Posterior cingulate gyrus (tissue), 11 donors: ENCODE measurements at places on chromosomes 2 and 18.
A peak's percentile ranks its signal among the peaks of the same experiment; 100 is the strongest.

DNA sequence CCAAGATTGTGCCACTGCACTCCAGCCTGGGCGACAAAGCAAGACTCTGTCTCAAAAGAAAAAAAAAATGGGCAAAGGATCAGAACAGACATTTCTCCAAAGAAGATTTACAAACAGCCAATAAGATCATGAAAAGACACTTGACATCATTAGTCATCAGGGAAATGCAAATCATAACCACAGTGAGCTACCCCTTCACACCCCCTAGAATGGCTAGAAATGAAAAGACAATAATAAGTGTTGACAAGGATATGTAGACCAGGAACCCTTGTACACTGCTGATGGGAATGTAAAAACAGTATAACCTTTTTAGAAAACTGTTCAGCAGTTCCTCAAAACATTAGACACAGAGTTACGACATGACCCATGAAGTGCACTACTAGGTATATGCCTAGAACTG is 18.4 kb upstream of the MTERF4 start:
- DNase-seq: no peak

GRCh38 chr2:45170191-45171135 is 161.2 kb upstream of the SIX2 start:
- DNase-seq: no peak

DNA sequence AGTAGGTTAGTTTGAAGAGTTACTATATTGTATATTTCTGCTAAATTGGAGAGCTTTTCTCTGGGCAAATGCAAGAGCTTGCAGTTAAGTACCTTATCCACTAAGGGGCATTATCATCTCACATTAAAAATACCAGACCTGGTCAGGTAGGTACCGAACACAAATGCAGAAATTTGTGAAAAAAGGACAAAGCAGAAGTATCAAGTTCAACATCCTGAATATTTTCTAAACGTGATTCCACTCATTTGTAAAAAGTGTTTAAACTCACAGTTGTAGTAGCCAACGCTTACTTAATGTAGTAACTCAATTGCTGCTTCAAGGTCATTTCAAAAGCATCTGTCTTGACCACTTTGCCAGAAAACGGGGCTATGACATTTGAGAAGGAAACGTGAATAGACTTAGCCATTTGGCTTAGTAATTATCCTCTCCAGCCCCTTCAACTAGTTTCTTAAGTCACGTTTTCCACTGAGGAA is 52.1 kb downstream of the CYRIA start:
- no peak for DNase-seq

- DNase-seq: no peak
Observed at GRCh38 chr2:124320051-124320688, 295.1 kb downstream of the CNTNAP5 start.

DNA sequence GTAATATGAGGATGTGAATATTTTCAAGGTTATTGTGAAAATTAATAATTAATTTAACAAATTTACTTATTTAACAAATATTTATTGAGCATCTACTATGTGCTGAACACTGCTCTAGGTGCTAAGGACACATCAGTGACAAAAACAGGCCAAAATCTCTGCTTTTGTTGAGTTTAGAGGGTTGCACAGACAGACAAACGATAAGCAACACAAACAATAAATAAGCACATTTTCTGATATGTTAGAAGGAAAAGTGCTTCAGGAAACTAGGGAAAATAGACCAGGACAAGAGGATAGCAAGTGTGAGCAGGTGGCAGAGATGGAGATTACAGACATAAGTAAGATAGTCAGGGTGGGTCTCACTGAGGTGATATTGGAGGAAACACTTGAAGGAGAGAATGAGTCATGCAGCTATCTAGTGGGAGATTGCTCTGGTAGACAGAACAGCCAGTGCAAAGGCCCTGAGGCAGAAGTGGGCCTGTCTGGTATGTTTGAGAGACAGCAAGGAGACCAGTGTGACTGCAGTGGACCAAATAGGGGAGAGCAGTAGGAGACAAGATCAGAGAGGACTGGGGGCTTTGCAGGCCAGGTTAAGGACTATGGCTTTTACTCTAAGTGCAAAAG is 38.3 kb downstream of the SFXN5 start:
- no peak for DNase-seq

- DNase-seq: peak; percentile 88
Observed at GRCh38 chr2:240820607-240821428, 799 bp upstream of the KIF1A start.

DNA sequence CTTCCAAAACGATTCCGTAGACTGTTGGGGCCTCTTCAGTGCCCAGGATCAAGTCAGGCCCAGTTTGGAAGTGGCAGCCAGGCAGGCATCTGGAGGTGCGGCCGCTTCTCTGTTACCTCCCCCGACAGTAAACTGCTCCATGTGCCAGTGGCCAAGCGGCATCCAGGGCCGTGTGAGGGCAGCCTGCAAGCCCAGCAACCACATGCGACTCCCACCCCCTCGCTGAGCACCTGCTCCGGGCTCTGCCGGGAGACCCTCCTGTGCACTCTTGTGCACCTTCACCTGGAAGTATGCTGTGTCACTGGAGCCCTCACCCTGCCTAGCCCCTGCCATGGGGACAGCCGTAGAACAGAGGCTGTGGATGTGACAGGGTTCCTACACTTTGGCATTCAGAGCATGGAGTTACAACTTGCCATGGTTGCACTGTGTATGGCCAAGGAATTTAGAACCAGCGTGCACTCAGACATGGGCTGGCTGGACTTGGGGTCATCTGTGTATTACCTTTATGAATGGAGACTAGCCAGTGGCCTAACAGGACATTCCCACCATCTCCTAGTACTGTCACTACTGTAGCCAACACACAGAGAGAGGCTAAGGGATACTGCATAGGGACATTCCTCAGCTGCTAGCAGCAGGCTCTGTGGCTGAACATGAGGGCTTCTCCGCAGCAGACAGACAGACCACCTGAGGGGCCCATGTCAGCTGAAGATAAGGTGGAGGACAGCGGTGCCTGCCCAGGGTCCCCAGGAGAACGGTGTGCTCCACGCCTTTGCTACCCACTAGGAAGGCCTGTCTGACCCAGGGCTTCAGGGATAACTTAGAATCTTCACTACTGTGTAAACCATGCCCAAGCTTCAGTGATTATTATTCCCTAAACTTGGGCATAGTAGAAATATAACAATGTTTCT is 25.0 kb upstream of the FAHD2A start:
- DNase-seq: peak; percentile 75

GRCh38 chr2:226835796-226836547 is at the start of gene RHBDD1:
Gene RHBDD1 (plus strand): TSS chr2:226836054. CDS start chr2:226864694, 28,640 bp downstream.
- peak; percentile 89 for DNase-seq

- no peak for DNase-seq
Observed at GRCh38 chr2:162490761-162491470, 147.0 kb downstream of the GCA start.

DNA sequence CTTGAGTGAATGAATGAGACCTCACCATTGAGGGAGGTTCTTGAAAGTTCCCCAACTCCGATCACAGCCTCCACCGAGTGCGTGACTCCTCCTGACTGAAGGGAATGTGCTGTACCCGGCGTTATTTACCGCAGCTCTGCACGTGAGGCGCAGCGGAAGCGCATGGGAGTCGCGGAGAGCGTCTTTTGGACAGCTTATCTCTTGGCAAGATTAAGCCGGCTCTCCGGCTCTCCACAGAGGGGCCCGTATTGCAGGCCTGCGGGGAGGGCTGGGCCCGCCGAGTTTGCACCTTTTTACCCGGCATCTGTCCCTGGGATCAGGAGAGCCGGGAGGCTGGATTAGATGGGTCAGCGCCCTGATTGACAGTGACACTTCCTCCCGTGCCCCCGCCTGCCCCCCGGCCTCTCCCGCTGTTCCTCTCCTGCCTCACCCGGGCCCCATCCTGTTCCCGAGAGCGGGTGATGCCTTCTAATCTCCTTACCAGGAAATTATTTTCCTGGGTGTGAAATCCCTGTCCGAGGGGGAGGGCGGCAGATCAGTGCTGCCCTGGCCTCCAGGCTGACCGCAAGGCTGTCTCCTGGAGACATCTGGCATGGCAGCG is 176.3 kb downstream of the INHBB start:
- no peak for DNase-seq

GRCh38 chr2:7884338-7884737 is 797.5 kb upstream of the ID2 start:
- DNase-seq: no peak

DNA sequence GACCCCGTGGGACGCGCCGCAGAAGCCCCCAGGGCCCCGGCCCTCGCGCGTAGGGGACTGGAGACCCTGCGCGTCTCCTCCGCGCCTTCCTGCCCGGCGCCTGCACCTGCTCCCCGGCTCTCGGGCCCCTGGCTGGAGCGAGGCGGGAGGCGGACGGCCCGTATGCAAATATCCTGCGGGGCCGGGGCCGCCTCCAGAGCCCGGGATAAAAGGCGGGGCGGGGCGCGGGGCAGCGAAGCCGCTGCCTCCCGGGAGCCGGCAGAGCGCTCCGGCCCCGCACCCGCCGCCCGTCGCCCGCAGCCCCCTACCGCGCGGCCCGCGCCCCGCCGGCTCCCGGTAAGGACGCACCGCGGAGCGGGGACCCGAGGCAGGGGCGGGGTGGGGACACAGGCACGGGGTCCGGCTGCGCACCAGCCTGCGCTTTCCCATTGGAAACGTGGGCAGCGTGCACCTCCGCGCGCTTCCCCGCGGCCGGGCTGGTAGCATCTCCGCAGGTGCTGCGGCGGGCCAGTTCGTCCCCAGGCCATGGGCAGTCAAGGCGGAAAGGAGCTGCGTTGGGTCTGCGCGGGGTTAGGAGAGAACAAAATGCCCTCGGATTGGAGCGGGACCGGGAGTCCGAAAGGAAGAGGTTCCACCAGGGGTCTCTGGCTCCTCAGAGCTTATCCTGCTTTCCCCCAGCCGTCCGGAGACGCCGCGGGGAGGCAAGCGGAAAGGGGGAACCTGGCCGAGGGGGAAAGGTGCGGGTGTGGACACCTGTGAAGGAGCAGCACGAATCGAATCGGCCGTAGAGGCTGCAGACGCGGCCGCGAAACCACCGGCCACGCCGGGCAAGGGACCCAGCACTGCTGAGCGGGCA is at the start of gene ATP6V1C2:
Gene ATP6V1C2, plus strand, starts transcription at position 235 of the 856 bp plus-strand sequence. CDS start 1,220 bp downstream, outside the sequence.
- no peak for DNase-seq

DNA sequence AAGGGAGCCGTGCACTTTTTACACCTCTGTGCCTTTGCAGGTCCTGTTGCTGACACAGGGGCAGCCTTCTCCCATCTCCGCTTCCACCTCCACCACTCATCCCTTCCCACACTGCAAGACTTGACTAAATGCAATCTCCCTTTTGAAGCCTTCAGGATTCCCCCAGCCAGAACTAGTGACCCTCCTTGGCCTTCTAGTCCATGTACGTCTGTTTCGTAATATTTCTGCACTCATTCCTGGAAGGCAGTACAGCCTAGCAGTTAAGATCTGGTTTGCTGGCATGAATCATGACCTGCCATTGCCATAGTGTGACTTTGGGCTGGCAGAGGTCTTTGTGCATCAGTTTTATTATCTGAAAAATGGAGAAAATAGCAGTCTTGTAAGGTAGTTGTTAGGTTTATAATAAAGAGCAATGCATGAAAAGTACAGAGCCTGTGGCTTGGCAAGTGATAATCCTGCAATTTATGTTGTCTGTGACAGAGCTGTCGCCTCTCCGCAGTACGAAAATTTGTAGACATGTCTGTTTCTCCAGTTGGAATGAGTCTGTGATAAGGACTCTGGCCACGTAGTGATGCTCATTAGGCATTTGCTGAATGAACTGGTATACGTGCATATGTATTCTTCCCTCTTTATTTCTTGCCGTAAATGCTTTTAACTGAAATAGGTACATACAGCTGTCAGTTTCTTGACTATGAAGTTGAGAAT is 36.7 kb downstream of the NCK2 start:
- DNase-seq: no peak

DNA sequence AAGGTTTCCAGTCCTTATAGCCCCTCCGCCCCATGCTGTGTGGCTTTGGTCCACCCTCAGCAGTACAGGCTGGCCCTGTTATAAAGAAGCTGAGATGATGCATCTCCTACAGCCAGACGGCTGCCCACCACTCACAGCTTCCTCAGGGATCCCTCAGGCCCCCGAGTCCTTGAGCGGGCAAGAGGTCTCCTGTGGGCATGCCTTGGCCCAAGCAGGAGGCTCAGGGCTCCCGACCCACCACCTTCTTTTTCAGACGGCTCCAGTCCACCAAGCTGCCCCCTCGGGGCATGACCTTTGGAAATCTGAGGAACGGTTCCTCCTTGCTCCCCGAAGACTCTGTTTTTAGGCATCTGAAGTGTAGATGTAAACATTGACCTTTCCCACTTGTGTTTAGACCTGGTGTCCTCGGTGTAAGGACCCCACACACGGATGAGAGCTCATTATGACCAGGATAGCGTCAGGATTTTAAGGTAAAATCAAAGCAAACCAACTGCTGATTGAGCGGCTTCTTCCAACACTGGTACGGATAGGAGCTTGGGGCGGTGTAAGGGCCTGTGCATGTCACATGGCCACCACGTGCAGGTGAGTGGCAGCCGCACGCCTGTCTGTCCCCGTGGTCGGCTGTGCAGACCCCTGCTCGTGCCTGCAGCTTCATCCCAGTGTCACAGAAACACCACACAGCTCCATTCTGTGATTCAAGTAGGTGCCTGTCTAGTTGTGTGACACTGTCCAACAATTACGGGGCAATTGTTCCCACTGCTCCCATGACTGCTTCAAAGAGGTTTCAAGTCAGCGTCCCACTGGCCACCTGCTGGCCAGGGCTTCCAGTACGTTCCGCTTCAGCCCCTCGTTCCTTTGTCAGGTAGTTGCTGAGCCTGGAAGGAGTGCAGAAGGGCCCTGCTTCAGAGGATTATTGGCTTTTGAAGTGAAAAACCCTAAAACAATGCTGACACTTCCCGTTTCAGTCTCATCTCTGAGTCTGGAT is 74.7 kb downstream of the NDUFA10 start:
- peak; percentile 32 for DNase-seq

- DNase-seq: no peak
Observed at GRCh38 chr2:233223059-233223894, 28.2 kb upstream of the ATG16L1 start.

DNA sequence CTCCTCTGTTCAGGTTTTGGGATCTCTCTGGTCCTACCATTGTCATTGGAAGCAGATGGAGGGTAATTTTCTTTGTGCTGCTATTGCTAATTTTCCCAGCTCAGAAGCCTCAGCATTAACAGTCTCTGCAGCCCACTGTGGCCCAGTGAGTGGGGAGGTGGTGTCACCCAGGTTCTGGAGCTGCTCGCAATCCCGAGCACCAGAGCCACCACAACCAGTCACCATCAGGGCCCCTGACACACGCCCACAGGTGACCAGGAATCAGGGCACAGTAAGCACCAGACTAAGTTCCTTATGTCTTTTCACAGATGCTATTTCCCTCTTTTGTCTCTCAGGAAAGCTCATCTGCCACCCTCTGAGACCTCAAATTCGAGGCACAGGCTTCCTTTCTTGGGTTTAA is 87.9 kb downstream of the SEPTIN10 start:
- no peak for DNase-seq

DNA sequence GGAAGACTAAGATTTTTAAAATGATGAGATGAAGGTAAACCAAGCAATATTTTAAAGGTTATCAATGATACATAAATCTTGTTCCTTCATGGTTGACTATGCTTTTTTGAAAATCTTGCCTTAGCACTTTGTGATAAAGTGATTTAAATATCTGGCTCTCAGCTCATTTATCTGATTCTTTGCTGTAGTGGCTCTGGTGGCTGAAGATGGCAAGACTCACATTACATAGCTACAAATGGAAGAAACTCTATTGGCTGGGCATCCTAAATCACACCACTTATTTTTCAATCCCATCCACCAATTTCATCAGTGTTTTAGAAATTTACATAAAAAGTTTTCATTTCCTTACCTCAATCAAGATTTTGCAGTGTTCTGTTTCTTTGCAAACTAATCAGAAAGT is 16.6 kb upstream of the APCDD1 start:
- no peak for DNase-seq

- DNase-seq: no peak
Observed at GRCh38 chr2:194424683-194425209, 1232.3 kb upstream of the SLC39A10 start.
